Adipocyte (in vitro differentiated cells): ENCODE measurements at places on chromosomes 2 and 18.

DNA sequence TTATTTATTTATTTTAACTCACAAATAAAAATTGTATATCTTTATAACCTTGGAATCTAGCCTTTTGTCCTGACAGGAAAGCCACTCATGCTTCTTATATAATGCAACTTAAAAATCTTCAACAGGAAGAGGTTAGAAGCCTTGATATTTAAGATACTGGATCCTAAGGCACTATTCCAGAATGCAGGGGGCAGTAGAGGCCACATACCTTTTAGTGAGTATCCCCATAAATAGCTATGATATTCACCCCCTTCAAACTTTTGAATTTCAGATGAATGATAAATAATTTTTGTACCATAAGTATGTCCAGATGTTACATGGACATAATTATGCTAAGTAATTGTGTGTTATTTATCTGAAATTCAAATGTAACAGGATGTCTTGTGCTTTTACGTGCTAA lies 592.7 kb upstream of the VRK2 start:
- no peak for DNase-seq

GRCh38 chr18:11089931-11090715 lies 59.2 kb downstream of the PIEZO2 start:
- no peak for DNase-seq

GRCh38 chr2:9809448-9810088 lies 33.7 kb upstream of the TAF1B start:
- DNase-seq, result no peak

GRCh38 chr2:241092677-241093076 lies 9.4 kb downstream of the MTERF4 start:
- no peak for DNase-seq

GRCh38 chr18:56483386-56483785 lies 155.0 kb downstream of the TXNL1 start:
- DNase-seq, result no peak

GRCh38 chr18:79485788-79486355 lies 90.1 kb downstream of the NFATC1 start:
- peak; percentile 95 for DNase-seq

GRCh38 chr2:12534646-12535263 lies 182.0 kb upstream of the TRIB2 start:
- peak; percentile 93 for DNase-seq
